NCI-H1417 treated with DMSO at 0.1 percent for 48 hours (cell line): ENCODE measurements at places on chromosomes 1 and 21.

- no peak for DNase-seq
Measured at GRCh38 chr1:193270996-193271395, 84.6 kb upstream of the B3GALT2 start.

- DNase-seq, result no peak
Measured at GRCh38 chr1:173702736-173703135, 12.0 kb upstream of the KLHL20 start.

DNA sequence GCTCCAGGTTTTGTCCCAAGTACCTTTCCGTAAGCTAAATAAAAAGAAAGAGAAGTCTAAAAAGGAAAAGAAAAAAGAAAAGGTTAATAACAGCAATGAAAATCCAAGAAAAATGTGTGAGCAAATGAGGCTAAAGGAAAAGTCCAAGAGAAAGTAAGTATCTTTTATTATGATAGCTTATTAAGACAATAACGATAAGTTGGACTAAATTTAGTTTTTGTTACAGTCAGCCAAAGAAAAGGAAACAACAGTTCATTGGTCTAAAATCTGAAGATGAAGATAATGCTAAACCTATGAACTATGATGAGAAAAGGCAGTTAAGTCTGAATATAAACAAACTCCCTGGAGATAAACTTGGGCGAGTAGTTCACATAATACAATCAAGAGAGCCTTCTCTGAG, 31.5 kb downstream of the BRDT start:
- DNase-seq, result no peak

DNA sequence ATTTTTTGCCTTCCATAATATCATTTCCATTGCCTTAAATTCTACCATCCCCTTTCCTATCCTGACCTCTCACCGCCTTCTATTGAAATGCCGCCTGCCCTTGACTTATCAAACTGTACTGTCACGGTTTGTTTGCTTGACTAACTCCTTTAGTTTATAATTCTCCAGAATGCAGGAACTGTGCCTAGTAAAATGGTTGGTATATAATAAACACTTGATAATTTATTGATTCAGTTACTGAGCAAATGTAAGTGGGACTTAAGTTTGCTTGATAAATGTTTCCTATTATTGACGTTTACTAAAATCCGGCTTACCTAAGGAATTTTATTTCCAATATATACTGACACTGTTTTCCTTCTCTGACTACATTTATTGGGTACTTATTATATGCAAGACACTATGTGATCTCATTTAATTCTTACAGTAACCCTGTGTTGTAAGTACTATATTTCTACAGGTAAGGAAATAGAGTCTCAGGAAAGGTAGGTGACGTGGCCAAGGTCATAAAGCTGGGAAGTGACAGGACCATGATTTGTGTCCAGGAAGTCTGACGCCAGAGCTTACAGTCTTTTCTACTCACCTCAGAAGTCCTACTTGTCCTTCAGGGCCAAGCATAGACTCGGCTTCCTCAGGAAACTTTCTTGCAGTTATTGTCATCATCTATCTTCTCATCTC, 35.7 kb downstream of the DPT start:
- no peak for DNase-seq

GRCh38 chr1:34825455-34826091, 32.8 kb downstream of the GJA4 start:
- peak; percentile 4 for DNase-seq

DNA sequence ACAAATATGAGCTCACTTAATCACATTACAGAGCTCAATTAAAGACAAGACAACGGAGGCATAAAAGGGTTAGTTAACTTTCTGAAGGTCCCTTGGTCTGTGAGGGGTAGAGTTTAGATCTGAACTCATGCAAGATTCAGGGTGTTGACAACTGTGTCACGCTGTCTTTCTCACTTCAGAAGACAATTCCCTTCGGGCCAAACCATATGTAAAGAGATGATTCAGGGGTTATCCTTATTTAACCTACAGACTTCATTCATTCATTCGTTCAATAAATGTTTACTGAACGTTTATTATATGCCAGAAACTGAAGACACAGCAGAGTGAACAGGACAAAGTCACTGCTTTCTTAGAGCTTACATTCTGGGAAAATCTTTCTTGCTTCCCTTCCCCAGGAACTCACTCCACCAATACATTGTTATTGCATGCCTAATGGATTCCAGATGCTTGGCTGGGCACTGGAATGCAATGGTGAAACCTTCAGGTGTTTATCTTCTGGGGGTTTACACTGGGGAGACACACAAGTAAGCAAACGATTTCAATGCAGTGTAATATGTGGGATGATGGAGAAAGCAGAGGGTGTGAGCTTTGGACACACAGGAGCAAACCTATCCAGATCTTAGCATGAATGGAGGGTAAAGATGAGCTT, 6.4 kb downstream of the XCL1 start:
- no peak for DNase-seq

DNA sequence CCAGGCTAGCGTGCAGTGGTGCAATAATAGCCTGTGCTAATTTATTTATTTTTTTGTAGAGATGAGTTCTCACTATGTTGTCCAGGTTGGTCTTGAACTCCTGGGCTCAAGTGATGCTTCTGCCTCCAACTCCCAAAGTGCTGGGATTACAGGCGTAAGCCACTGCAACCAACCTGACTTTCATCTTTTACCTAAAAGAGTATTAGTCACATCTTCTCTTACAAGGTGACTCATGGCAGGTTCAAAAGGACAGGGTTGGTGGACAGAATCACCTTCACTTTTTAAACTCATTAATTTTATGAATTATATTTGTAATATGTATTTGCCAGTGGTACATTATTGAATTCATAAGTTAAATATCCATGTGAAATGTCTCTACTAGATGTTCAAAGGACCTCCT, 18.1 kb downstream of the JAM2 start:
- DNase-seq, result no peak

GRCh38 chr1:30506291-30507015, 216.9 kb downstream of the MATN1 start:
- no peak for DNase-seq

DNA sequence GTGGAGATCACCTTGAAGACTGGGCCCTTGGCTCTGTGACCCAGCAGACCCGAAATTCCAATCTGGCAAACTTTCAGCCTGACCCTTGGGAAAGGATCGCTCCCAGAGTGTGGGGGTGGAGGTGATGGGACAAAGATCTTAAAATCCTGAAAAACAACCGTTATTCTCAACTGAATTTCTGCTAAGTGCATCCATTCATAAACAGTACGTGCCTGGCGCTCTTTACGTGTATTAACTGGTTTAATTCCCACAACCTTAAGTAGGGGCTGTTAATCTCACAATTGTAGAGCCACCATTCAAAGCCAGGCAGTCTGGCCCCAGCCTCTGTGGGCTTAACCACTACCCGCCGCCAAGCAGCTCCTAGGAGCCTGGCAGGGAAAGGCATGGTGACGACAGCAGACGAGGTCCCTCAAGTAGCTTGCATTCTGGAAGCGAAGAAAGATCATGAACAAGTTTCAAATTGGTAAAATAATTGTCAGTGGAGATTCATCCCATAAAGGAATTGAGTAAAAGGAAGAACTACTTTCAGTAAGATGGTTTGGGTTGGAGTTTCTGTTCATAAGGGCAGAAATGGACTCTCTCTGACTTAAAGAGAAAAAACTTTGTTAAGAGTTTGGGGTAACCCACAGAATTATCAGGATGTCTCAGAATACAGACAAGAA, 11.4 kb upstream of the RGS16 start:
- DNase-seq, result peak; percentile 46

DNA sequence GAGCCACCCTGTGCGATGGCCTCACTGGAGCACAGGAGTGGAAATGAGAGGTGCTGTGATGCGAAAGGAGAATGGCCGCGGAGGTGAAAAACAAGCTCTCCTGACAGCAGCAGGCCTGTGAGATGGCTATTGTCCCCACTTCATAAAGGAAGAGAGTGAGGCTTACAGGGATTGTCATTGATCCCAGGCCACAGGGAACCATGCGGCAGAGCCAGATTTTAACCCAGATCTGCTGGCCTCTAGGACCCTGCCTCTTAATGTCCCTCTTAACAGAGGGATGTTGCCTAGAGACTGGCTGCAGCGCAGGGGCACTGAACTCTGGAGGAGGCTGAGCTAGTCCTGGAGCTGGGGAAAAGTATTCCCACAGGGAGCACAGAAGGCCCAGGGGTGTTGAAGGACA, 3.1 kb upstream of the SYTL1 start:
- no peak for DNase-seq

DNA sequence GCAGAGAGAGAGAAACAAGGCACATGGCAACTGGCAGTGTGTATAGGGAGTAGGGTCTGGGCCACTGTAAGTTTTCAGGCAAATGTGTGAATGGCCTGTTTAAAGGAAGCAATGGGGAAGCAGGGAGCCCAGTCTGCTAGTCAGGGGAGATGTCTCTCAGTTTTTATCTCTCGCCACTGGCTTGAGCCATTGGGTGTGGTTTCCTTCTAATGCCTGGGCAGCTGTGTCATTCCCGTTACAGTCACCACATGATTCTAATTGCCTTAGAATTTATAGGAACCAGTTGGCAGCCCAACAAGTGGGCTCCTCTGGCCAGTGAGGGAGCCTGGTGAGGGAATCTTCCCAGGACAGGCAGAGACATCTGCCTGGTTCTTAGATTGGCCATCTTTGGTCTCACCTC, 182.4 kb downstream of the DISC1 start:
- DNase-seq, result no peak

DNA sequence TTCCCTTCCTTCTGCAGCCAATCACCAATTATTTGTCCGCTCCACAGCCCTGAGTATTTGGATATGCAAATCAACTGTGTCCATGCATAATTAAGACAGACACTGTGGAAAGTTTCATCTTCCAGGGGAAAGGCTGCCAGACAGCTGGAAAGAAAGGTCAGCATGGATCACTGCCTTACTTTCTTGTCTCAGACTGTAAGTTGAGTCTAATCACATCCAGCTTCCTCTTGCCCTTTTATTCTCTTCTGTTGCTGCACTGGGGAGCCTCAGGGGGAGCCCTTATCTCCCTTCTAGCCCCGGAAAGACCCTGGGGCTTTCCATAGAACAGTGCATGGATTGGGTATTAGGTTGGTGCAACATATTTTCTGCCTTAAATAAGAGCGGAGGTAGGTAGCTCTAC, 182.9 kb downstream of the OMA1 start:
- DNase-seq, result no peak

GRCh38 chr1:247373721-247374141, 42.1 kb upstream of the ZNF496 start:
- DNase-seq, result no peak

DNA sequence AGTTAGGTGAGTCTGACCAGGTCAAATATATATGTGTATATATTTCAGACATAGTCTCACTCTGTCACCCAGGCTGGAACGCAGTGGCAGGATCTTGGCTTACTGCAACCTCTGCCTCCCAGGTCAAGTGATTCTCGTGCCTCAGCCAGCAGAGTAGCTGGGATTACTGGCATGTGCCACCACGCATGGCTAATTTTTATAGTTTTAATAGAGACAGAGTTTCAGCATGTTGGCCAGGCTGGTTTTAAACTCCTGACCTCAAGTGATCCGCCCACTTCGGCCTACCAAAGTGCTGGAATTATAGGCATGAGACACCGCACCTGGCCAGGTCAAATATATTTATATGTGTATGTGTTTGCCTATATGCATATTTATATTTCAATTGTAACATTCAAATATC, 581.5 kb upstream of the B3GALT2 start:
- DNase-seq, result no peak

DNA sequence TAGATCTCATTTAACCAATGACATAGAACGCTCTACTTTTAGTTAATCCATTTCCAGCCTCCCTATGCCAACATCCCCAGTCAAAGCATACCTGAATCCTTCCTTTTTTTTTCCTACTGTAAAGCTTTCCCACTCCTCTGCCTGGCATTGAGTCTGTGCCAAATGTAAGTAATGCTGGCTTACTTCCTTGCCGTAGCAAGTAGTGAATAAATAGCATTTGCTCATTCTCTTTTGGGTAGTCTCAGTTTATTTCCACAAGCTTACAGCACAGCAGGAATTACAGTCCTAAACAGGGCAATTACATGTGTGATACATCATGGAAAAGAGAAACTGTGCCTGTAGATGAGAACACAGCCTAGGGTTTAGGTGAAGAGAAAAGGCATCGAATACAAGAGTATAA, 352.6 kb upstream of the NEGR1 start:
- DNase-seq, result no peak

- DNase-seq, result no peak
Measured at GRCh38 chr1:202274611-202275010, 67.1 kb downstream of the UBE2T start.

GRCh38 chr1:48772211-48772610, 4.5 kb downstream of the BEND5 start:
- DNase-seq, result no peak

GRCh38 chr1:101175466-101175865, 61.4 kb upstream of the S1PR1 start:
- no peak for DNase-seq

DNA sequence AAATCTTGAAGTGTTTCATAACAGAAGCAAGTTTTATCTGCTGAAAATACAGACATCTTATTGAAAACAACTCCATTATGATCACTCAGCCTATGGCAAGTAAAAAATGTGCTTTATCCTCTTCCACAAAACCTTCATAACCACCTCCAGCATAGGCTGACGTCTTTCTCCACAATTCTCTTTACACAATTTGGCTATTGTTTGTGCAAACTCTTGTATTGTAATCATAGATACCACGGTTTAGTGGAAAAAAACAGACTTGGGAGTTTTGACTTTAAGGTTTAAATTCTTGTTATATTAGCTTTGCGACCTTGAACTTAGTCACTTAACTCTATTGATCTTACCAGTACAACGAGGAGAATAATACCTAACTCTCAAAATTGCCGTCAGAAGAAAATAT, 126.1 kb downstream of the PLD5 start:
- DNase-seq, result no peak

GRCh38 chr1:76090283-76091203, 16.0 kb downstream of the ST6GALNAC3 start:
- DNase-seq, result no peak

- DNase-seq, result no peak
Measured at GRCh38 chr1:212559929-212560328, 48.6 kb upstream of the ATF3 start.

- no peak for DNase-seq
Measured at GRCh38 chr1:198902655-198903054, 263.8 kb downstream of the PTPRC start.

- DNase-seq, result no peak
Measured at GRCh38 chr1:89865498-89866382, 44.9 kb downstream of the LRRC8D start.

- DNase-seq, result no peak
Measured at GRCh38 chr21:28454564-28455252, 538.0 kb downstream of the LTN1 start.

- no peak for DNase-seq
Measured at GRCh38 chr1:39159224-39160036, 45.1 kb upstream of the MACF1 start.

- DNase-seq, result no peak
Measured at GRCh38 chr1:47850451-47850850, 146.7 kb downstream of the TRABD2B start.
